ENCODE measurements at places on chromosomes 12 and 14.

DNA sequence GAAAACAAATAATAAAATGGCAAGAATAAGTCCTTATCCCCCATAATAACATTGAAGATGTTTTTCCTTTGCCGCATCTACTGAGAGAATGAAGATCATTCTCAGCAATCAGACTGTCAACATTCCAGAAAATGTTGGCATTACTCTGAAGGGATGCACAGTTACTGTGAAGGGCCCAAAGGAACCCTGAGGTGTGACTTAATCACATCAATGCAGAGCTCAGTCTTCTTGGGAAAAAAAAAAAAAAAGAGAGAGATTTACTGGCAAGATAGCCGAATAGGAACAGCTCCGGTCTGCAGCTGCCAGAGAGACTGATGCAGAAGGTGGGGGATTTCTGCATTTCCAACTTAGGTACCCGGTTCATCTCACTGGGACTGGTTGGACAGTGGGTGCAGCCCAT lies 41.3 kb upstream of the OR6J1 start:
- DNase-seq, result no peak

DNA sequence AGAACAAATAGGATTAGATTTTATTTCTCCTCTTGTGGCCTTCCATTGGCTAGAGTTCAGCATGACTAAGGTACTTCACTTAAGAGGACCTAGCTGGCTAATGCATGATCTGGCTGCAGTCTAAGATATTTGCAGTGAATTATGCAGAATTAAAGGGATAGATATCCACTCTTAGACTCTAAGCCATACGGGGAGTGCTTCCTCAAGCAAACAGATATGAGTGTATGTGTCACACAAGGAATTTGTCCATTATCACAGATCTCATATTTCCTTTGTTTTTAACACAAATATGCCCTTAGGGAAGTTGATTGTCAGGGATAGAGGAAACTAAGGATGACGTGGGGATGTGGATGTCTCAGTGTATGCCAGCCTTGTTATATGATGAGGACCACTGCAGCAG lies 88.1 kb upstream of the DHRS4 start:
- DNase-seq, result no peak

- no peak for DNase-seq
Measured at GRCh38 chr12:130672089-130672820, 43.8 kb downstream of the RIMBP2 start.

DNA sequence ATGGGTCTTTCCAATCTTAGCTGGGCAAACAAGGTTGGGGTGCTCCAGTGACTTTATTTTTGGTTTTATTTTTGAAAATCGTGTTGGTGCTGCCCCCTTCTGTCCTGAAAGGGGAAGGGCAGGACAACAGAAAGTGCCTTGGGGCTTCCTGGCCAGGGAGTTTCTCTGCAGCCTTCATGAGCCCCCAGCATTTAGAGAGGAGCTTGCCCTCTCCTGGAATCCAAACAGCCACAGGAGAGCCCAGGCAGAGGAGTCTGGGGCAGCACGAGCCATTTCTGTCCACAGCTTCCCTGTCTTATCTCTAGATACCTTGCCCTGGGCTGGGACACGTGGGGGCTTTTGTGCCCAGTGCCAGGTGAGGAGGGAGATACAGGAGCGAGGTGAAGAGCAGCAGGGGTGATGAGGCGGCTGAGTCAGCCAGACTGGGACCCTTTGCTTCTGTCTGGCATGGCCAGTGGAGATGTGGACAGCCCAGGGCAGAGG lies 4.4 kb upstream of the C1RL start:
- peak; percentile 42 for DNase-seq

- peak; percentile 79 for DNase-seq
Measured at GRCh38 chr14:99273766-99274345, 1.9 kb upstream of the BCL11B start.

- DNase-seq, result no peak
Measured at GRCh38 chr12:69524755-69525469, 54.7 kb downstream of the FRS2 start.

DNA sequence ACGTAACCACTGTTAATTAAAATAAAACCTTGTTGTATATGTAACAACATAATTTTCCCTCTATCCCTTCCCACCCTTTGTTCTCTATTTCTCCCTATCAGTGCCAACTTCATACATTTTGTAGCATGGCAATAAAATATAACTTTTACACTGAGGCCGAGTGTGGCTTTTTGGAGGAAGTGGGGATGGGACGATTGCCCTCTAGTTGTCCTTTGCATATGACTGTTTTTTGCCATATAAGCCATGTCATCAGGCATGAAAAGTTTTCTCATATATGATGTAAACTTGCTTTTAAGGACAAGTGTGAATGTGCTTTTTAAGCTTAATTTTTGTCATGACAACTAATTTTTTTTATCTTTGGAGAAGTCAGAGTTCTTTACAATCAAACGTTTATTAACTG lies 6.2 kb upstream of the CCT2 start:
- no peak for DNase-seq

- no peak for DNase-seq
Measured at GRCh38 chr12:111256629-111257434, 112.1 kb downstream of the PHETA1 start.

GRCh38 chr12:115752913-115753726 lies 524.4 kb downstream of the MED13L start:
- no peak for DNase-seq

DNA sequence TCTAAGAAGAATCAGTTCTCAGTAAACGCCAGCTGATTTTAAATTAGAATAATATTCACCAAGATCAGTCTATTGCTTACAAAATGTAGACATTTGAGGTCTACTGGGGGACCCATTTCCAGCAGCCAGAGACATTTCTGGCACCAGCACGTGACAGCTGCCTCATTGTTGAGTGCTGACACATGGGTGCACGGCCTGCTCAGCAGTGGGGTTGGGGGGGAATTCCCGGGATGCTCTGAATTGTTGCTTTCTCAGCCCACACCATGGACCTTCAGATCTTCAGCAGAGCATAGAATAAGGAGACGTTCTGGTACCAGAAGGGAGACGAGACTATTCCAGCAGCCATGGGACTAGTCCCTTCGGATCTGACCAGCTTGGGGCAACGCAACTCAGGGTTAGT lies 18.3 kb downstream of the PLEKHG7 start:
- no peak for DNase-seq

DNA sequence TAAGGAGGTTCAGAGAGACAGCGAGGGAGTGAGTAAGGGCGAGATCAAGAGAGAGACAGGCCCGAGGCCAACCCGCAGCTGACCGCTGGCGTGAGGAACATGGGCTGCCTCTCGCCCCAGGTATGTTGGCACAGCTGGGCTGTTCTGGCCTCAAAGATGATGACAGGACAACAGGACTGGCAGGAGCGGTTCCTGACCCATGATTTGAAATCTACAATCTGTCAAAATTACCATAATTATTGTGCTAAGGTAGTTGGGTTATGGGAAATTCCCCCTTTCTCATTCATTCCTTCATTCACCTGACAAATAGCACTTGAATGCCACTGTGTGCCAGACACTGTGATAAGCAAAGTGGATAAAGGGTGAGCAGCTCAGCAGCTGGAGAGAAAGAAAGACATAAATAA lies 5.1 kb upstream of the ENDOU start:
- DNase-seq, result no peak

GRCh38 chr14:77375164-77375950 lies 1.5 kb downstream of the TMED8 start:
- DNase-seq, result no peak

GRCh38 chr14:51071857-51072256 lies 23.0 kb downstream of the TRIM9 start:
- no peak for DNase-seq

DNA sequence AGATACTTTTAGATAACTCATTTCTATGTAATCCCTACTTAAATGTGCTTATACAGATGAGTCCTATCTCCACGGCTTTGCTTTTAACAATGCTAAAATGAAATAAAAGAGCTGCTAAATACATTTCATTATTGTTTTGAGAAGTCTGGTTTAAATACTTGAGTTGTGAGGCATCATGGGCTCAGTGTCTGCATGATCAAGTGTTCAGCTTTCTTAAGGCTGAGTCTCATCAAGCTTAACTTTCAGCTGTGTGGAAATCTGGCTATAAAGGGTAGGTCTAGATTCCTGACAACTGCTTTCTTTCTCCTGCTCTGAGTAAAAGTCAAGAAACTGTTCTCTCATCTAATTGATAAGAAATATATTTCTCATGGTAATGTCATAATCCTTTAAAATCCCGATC lies 235.4 kb downstream of the FSCB start:
- no peak for DNase-seq

DNA sequence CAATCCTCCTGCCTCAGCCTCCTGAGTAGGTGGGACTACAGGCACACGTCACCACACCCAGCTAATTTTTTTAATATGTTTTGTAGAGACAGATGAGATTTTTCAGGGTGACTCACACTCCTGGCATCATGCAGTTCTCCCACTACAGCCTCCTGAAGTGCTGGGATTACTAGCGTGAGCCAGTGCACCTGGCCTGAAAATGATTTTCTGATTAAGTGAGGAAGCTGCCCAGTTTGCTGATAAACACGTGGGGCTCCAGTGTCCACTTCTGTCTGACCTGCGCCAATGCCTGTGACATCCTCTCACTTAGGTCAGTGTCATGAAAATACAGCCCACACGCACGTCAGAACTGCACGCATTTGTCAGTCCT lies 37.0 kb upstream of the SFSWAP start:
- no peak for DNase-seq

DNA sequence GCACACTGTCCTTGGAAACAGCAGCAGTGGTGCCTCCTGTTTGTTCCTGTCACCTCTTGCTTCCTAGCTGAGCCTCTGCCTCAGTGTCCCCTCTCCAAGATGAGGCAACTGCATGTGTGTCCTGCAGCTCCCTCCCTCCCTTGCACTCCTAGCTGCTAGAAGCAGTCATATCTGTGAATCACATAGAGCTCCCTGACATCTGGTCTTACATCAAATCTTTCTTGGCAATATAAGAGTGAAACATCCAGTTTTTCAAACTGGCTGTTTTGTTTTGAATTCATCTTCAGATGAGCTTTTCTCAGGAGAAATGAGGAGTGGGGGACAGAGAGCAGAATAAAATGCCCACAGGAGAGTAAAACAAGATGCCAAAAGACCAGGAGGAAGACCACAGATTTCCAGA lies 103.7 kb downstream of the VCPKMT start:
- no peak for DNase-seq

DNA sequence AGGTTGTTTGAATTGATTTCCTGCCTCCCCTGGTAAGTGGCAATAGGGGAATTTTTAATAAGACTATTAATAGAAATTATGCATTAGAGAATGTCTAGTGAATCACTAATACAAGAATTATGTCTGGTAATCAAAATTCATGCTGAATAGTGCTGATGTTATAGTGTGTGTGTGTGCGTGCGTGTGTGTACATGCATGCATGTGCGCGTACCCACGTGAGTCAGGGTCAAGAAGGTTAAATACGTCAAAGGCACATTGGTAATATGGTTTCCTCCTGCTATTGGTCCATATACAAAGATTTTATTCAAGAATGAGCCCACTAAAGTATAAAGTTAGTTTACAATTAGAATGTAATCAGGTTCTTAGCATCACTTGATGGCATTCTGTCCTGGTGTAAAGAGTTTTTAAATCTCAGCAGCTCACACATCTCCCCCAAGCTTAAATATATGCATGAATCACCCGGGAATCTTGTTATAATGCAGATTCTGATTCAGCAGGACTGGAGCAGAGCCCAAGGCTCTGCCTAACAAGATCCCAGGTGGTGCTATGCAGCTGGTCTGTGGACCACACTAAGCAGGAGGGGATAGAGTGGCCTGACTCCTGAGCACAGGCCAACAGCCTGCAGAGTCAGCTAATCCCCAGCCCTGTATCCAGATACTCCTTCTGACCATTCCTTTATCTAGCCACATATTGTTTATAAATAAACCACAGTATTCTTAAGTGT lies 43.9 kb downstream of the TTC9 start:
- DNase-seq, result no peak

DNA sequence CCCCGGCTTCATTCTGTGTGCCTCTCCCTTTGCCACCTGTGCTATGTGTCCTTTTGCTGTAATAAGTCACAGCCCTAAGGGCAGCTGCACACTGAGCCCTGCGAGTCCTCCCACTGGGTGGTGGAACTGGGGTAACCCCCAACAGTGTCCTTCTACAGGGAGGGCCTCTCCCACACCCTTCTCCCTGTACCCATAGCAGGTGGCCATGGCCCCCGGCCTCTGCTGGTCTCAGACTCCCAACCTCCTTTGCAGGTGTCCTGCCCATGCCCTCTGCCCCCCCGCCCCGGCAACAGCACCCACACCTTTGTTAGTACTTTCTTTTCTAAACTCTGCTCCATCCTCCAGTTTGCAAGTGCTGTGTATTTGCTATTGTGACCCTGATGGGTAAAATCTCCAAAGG lies 171.8 kb downstream of the PIWIL1 start:
- DNase-seq, result no peak

- DNase-seq, result no peak
Measured at GRCh38 chr14:79487632-79488031, 723.7 kb downstream of the DIO2 start.

GRCh38 chr14:100041271-100041670 lies 24.0 kb upstream of the EVL start:
- DNase-seq, result no peak

- DNase-seq, result no peak
Measured at GRCh38 chr14:56036353-56036752, 81.9 kb upstream of the PELI2 start.

GRCh38 chr12:53378724-53379388 lies 1.1 kb upstream of the SP1 start:
- DNase-seq, result peak; percentile 39

DNA sequence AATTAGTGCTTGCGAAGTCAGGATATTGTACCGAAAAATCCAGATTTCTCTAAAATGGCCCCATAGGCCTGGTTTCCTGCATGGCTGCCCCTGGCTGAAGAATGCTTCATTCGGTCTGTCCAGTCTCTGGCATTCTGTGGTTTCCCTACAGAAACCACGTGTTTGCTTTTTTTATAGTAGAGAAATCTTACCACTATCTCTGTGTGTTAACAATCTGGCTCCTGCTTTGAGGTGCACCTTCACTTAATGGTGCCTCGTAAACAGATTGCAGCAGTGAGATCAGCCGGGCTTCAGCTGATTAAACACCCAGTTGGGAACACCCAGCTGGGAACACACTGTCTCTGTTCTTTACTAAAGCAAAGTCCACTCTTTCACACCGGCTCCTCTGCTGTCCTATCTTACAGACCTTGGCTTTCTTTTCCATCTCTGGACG lies 6.7 kb upstream of the DNAAF2 start:
- DNase-seq, result no peak
